NCI-H1092 (cell line): ENCODE measurements at places on chromosomes 12 and 14.

- DNase-seq = no peak
Measured at GRCh38 chr14:74964787-74965485, 9.5 kb upstream of the PGF start.

DNA sequence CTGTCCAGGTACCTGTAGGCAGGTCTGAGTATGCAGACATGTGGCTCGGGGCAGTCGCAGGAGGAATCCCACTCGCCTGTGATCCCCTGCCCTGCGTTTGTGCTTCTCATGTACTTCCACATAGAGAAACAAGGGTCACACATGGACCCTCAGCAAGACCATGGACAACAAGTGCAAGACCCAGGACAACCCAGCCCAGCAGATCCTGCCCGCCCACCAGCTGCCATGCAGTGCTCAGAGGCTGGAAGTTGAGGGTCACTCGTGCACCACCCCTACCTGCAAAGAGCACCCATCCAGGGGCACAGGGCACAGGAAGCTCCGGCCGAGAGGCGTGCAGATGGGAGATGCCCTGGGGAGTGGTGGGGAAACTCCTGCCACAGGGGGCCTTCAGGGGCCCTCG, 67.5 kb upstream of the C14orf180 start:
- DNase-seq = no peak

DNA sequence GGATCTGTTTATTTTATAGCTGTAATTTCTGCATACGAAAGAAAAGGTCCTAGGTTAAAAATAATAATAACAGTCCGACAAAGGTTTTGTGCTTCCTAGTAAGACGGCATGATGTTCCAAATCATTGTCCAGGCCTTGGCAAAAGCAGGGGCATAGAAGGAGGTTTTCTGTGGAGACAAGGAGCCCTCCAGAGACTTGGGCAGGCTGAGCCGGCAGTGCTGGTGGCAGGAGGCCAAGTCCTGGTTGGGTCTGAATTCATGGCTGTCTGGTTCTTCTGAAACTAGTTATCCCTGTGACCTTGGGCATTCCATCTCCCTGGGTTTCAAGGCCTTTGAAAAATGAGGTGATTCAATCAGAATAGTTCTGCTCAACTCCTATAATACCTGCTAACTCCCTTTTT, 44.0 kb downstream of the KCNK13 start:
- DNase-seq = no peak

DNA sequence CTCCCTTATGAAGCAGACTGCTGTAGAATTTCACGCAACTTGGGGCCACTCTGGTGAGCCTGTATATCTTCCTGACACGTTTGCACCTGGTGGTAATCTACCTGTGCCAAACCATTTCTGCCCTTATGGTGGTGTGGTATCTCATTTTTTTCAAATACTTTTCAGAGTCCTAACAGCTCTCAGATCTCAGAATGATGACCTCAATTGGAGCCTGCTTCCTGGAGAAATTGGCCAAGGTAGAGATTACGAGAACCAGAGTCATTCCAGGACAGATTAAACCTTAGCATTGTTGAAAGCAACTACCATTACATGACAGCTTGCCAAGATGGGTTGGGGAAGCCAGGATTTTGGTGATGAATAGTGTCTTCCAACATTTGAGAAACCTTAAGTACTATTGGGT, 48.2 kb downstream of the CPSF6 start:
- no peak for DNase-seq

- no peak for DNase-seq
Measured at GRCh38 chr14:71478542-71478941, 453.7 kb upstream of the RGS6 start.

DNA sequence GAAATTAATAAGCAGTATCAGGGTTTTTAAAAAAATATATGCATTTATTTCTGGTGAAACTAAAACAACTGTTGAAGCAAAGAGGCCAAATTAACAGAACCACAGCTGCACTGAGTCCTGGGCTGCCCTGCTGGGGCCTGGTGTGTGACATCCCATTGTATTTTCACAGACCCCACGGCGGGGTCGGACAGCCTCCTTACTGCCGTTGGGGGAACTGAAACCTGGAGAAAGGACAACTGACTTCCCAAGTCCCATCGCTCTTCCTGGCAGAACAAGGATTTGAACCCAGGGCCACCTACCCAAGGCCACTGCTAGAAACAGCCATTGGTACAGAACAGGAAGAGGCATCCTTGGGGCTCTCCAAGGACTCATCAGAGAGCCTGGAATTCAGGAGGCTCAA, 114.8 kb upstream of the SFSWAP start:
- no peak for DNase-seq

DNA sequence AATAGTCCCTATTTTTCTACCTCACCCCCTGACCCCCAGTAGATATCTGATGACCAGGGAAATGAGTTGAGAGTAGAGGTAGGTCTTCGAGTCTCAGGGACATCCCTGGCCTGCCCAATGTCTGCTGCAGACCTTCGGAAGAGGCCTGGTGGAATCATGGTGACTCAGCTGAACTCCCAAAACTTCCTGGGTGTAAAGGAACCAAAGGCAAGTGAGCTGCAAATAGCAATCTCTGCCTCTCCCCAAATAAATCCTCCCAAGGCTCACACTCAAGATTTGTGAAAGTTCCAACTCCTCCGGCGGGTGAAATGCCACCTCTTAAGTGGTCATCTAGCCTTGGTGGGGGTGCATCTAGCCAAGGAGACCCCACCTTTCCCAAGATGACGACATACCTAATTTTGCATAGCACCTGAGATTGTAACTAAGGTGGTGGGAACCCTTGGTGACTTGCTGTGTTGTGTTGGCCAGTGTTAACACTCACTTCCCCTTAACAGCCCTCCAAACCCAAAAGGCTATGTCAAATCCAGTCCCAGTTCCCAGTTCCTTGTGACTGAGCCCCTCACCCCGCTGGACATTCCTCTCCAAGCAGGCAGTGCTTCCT, 6.3 kb downstream of the ZFP36L1 start:
- DNase-seq = no peak

DNA sequence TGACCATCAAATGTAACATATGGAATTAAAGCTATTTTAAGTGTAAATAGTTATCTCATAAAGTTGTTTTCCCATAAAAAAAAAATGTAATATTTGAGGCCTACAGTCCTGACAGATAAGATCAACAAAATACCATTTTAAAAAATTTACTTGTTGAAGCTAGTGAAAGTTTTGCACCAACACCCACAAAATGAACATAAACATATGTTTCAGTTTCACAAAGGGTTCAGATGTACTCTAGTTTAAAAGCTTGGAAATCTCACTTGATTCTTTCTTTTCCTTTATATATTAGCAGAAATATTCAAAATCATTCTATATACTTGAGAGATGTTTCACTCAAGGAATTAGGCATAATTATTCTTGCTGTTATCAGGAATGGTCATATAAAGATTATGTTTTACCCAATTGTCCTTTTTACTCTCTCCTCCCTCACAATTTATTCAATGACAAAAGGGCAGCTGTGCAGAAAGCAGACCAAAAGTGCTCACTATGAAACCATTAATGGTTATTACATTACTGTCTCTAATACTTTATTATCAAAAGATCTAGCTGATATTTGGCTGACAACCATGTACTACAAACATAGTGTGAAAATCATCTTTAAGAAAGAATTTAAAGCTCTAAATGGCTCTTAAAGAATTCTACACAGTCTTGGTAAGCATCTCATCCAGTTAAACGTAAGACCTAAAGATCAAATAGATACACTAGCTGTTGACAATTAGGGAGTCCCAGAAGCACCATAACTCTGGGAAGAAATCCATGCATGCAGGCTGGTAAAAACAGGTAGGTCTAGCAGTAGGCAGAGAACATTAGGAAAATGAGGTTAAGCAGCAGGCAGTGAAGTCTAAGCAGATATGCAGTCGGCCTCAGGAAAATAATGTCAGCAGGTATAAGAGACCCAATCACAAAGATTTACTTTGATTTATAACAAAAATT, 28.8 kb downstream of the KIF21A start:
- DNase-seq = no peak

- no peak for DNase-seq
Measured at GRCh38 chr12:103431950-103432349, 63.8 kb downstream of the C12orf42 start.

DNA sequence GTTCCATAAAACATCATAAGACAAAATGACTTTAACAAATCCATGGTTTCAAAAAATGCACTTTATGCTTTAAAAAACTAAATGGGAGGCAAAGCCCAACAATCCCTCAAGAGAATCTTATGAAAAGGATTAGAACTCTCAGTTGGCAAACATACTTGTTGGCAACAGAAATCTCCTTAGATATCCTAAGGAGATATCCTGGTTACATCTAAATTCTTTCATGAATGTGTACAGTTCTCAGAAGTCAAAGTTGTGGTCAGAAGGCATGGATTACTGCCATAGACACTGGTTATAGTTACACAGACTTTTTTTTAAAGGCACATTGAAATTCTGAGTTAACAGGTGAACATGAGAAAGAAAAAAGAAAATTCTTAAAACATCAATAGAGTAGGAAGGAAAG, 17.5 kb upstream of the ISM2 start:
- DNase-seq = no peak

DNA sequence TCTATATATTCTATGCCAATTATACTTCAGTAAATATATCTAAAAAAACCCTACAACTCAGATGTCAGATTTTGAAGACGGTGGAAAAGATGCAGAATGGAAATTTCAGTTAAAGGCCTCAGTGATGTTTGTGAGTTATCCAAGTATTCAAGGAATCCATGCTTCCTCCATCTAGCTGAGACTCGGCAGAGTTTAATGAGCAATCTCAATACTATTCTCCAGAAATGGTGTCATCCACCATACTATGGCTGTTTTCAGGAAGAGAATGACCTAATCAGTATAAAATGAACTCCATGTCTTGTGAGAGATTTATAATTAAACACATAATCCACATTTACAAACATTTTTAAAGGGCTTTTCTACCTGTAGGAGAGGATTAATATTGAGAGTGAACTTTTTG, 66.0 kb downstream of the KLHL28 start:
- no peak for DNase-seq

DNA sequence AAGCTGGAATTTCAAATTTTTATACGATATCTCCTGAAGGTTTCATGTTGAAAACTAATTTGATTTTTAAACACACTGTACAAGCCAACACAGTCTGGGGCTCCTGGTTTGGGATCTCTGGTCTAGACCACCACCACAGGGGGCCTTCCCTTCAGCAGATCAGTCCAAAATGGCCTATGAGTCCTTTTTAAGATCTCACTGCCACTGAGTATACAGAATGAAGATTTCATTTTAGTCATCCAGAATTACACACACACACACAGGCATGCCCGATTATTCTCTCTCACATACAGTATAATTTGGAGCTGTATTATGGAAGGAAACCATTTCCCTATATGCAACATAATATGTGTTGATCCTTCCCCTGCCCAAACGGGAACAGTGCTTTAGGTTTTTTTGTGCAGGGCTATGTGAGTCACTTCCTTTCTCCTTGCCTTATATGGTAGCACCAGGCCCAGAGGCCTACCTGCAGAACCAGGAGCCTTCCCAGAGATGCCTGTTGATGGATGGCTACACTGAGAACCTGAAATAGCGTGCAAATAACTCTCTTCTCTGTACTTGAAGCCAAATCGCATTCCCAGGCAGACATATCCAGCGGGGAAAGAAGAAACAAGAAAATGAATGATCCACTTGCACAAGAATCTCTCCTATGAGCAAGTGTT, 28.1 kb upstream of the WNK1 start:
- no peak for DNase-seq

GRCh38 chr14:74922752-74923401, at the start of gene RPS6KL1:
RPS6KL1 (minus strand) TSS chr14:74923260; CDS start chr14:74921541, 1,719 bp downstream.
- DNase-seq = peak; percentile 82

- no peak for DNase-seq
Measured at GRCh38 chr12:113154351-113154973, 4.9 kb downstream of the CFAP73 start.

GRCh38 chr14:30893819-30894218, 19.5 kb downstream of the COCH start:
- DNase-seq = no peak

DNA sequence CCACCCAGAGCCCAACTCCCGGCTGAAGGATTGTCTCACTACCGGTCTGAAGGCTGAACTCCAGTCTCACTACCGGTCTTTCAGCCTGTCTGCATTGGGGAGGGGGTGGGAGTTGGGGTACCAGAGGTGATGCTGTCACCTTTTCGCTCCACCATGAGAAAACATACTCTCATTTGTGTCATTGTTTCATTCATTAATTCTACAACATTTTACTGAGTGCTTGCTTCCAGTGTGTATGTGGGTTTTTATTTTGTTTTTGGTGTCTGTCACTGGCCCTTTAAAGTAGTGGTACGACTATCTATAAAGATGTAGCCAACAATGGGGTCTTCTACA, 524 bp upstream of the CDK4 start:
- DNase-seq = no peak

- no peak for DNase-seq
Measured at GRCh38 chr14:68232300-68233055, 412.9 kb downstream of the RAD51B start.

GRCh38 chr14:76496595-76496994, 120.7 kb downstream of the ESRRB start:
- no peak for DNase-seq

DNA sequence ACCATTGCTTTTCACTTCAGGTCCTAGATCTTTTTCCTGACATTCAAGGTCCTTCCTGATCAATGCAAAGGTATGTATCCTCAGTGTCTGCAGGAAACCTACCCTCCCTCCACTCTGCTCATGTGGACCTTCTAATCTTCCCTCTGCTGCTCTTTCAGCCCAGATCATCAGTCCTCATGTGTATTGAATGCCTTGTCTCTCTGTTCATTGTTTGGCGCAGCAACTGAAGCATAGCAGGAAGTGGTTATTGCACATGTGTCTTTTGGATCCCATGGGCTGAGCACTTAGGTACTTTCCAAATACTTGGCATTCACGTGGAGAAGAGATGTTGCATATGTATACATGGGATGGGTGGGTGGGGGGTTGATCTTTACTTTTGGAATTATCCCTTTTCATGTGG, 4.3 kb upstream of the NIN start:
- no peak for DNase-seq

DNA sequence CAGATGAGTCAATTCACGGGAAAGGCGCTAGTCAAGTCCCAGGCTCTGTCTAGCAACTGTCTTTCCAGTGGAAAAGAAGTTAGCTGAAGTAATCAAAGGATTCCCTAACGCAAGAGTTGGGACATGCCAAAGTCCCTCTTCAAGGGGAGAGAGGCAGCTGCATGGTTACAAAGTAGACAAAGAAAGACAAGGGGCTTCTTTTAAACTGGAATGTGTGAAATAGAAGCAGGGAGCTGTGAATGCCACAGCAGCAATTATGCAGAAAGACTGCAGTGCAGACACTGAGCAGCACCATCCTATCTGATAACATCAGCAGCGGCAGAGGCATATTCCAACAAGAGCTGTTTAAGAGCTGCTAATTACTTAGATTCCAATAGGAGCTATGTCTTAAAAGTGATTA, 12.5 kb upstream of the CIPC start:
- DNase-seq = no peak

DNA sequence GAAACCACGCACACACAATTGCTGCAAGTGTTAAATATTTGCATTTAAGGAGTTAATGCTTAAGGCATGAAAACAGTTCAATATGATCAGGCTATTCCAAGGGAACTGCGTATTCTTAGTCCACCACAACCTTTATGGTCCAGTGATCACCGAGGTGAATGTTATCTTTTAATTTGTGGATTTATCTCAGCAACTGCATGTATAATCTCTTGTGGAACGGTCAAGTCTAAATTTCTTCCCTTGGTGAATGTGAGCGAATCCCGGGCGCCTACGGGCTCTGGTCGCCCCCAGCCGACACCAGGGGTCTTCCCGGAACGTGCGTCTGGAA, 999 bp upstream of the AK7 start:
- no peak for DNase-seq
